ENCODE measurements at places on chromosomes 2 and 18. TPM values are rescaled to one million over a fixed set of nuclear protein-coding genes. Genes with fewer than 3 reads are reported as not detected.

- DNase-seq, result no peak
Measured at GRCh38 chr18:79511271-79511670, 115.5 kb downstream of the NFATC1 start.

- DNase-seq, result no peak
Measured at GRCh38 chr2:21035282-21035973, 8.4 kb downstream of the APOB start.

DNA sequence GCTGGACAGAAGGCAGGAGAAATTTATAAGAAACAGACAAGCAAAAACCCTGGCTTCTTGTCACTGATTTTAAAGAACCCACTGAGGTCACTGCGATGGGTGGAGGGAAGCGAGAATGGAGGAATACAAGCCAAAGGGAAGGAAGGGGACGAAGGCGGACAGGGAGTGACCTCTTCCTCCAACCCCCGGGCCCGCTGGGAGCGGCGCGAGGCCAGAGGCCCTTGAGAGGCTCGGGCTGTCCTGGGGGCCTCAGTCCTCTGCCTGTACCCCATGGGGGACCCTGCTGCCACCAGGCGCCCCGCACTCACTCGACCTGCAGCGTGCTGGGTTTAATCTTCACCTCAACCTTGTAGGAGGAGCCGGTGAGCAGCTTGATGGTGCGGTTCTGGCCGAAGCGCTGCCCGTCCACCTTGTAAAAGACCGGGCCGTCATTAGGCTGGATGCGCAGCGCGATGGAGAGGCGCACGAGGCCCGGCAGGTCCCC is 793 bp downstream of the CNRIP1 start:
- DNase-seq, result no peak

Gene IL36B
- total RNA-seq, result not detected

Gene DSEL
- total RNA-seq, result 19.1 TPM

All from ascending aorta (tissue), 2 donors.